Right ventricle myocardium superior (tissue), 1 donor: ENCODE measurements at places on chromosomes 16 and 17. TPM values are rescaled to one million over a fixed set of nuclear protein-coding genes. Genes with fewer than 3 reads are reported as not detected.

DNA sequence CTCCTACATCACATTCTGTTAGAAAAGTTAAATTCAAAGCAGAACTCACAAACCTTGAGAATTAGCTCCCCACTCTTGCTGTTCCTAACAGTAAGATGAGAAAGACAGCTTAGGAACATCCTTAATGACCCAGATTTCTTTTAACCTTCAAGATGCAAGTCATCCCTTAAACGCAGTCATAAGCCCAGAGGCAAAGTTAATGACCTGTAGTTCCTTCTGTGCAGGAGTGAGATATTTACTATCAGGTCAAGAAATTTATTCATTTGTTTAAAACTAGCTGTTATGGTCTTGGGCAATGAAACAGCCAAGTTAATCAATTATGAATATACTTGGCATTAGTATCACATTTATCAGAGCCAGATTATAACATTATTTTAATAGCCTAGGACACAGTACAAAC, 37.1 kb downstream of the NXPH3 start:
- DNase-seq: no peak

DNA sequence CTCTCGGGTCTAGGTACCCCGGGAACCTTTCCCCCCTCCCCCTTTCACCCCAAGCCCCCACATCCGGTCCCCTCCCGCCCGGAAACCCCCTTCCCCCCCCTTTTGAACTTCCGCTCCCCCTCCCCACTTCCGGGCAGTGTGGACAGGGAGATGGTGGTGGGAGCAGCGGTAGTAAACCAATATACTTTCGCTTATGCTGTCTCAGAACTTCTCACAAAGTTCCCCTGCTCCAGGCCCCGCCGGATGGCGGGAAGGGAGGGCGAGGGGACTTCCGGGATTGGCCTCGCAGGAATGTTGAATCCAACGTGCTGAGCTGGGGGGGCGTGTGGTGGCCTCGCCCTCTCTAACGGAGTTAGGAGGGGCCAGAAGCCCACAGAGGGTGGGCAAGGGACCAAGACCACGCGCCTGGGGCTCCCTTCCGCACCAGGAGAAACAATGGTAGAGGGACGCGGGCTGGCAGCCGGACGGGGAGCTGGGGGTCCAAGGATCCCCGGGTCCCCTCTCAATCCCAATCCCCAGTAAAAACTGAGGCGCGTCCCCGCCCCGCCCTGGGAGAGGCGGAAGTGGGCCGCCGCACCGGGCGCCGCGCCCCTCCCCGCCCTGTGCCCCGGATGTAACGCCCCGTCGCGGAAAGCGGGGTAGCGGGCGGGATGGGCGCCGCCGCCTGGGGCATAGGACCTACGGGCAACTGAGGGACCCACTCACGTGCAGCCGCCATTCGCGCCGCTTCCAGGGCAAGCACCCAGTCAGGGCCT, 742 bp downstream of the PFN1 start:
- DNase-seq: peak; percentile 81

DNA sequence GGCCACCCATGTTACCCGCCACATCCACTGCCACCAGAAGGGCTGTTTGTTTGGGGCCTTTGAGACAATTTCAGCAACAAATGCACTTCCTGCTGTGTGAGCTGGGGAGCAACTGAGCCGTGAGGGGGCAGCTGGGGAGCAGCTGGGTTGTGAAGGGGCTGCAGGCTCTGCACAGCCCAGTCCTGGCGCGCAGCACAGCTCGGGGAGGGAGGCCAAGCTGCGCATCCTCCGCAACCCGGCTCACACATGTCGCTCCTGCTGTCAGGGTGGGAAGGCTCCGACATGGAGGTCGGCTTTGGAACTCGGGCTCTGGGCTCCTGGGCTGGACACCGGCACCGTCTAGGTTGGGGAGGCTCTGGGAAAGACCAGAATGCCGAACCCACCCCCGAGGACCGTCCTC, 53.6 kb downstream of the CBFA2T3 start:
- no peak for DNase-seq

DNA sequence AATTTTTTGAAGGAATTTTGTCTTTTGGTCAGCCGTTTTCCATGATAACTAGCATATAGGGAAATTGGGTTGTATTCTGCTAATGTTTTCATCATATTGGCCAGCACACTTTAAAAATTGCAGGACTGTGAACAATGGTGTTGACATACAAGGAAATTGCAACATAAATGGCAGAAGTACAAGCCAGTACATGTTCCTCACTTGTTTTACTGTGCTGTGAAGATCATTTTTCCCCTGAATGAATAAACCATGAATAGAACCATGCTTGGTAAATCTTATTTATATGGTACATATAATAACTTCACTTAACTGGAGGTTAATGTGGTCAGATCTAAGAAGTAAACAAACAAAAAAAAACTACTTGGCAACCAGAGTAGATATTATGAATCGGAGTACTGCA, 22.8 kb downstream of the OMG start:
- DNase-seq: no peak

DNA sequence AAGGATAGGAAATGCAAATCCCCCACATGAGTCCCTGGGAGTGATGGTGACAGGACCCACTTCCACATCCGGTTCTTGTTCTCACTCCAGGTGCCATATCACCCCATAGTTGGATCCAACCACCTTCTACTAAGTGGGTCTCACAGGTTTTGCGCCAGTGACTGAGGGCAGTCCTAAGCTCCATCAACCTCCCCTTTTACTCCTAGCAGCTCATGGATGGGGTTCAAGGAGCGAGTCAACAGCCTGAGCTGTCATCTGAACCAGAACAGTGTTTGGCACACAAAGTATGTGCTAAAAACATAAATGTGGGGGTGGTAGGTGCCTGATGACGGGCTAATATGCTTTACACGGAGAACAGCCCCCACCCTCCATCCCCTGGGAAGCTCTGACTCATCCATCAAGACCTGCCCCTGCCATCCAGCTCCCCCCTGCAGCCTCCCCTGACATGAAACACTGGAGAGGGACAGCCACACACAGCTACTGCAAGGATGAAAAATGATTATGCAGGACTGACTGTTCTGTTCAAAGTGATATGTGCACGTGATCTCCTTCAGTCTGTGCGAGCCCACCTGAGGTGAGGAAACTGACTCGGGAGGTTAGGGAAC, 143.2 kb upstream of the CDH5 start:
- no peak for DNase-seq

- no peak for DNase-seq
Observed at GRCh38 chr17:80111702-80112470, 10.5 kb downstream of the GAA start.

Gene SKAP1
- total RNA-seq: 0.70 TPM

- DNase-seq: peak; percentile 60
Observed at GRCh38 chr17:44331249-44331760, 6.7 kb upstream of the SLC25A39 start.

Gene RAC3
- 0.97 TPM for total RNA-seq

DNA sequence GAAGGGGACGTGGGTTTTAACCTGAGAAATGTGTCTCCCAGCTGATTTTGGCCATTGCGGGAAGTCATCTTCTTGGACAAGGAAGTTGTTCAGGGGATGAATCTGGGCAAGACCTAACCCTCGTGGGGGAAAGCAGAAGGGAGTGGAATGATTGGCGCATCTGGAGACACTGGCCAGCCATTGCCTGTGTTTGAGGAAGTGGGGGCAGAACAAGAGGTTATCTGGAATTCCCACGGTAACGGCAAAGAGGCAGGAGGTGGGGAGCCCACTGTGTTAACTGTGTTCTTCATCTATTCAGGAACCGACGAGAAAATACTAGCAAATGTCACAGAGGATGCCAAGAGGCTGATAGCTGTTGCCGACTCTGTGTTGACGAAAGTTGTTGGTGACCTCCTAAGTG, 66.9 kb downstream of the RNF213 start:
- no peak for DNase-seq

- DNase-seq: no peak
Observed at GRCh38 chr16:54506214-54506580, 219.6 kb upstream of the IRX3 start.

GRCh38 chr17:65134035-65134434, 3.1 kb upstream of the RGS9 start:
- no peak for DNase-seq

DNA sequence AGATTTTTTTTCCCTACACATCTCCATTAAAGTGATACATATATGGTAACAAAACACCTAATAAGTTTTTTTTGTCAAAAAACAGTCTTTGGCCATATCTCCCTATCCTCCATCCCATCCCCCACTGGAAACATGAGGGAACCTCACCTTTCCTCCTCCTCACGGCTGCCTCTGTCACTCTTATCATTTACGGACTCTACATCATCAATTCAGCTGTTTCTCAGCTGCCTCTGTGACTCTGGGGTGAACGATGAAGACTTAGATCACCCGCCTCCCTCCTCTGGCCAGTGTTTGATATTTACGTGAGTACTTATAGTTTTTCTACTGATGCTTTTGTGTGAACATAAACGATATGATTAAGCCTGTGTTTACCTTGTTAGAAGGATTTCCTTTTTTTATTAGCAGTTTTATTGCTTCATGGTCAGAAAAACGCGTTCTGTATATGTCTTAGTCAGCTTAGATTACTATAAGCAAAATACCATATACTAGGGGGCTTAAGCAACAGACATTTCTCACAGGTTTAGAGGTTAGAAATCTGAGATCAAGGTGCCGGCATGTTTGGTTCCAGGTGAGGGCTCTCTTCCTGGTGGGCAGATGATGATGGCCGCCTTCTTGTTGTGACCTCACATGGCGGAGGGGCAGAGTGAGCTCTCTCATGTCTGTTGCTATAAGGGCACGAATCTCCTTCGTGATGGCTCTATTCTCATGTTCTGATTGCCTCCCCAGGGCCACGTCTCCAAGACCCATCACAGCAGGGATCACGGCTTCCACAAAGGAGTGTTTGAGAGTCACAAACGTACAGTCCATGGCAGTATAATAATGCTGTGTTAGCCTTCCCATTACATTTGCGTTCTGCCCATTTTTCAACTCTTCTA, 32.1 kb downstream of the DNAH17 start:
- no peak for DNase-seq

GRCh38 chr16:19143599-19143956, 24.5 kb upstream of the SYT17 start:
- DNase-seq: no peak

- DNase-seq: peak; percentile 68
Observed at GRCh38 chr17:35243561-35244340, 879 bp downstream of the SLFN5 start.

GRCh38 chr16:3596101-3596861, 15.1 kb downstream of the SLX4 start:
- DNase-seq: no peak

- peak; percentile 78 for DNase-seq
Observed at GRCh38 chr16:11100239-11100750, 155.7 kb downstream of the SOCS1 start.

Gene KRTAP3-1
- not detected for total RNA-seq

DNA sequence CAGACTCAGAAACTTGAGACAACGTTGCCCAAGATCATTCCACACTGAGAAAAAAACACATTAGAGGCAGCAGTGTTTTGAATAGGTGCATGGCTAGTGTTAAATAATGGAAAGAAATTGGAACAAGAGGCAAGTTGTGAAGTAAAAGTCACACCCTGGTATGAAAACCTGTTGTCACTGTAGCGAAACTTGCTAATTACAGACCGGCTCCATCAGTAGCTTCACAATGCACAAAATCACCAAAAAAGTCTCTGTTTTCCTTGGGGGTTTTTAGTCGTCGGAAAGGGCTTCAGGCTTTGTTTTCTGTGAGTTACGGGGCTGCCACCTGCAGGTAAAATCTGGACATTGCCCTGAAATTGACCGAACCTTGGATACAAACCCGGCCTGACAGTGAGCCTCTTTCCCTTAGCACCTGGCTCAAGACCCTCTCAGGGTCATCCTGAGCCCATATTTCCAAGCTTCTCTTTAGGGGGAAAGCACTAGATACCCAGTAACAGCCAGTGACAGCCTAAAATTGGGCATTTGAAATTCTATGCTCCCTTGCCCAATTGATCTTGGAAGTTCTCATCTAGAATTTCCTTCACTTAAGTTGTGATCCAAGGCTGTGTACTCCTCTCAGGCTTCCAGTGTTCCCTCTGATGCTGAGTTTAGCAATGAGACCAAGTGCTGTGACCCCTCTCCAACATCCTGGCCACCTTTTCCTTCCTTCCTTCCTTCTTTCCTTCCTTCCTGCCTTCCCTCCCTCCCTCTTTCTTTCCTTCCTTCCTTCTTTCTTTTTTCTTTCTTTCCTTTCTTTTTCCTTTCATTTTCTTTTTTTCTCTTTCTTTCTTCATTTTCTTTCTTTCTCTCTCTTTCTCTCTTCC, 7.2 kb upstream of the GRB2 start:
- DNase-seq: peak; percentile 51

Gene BIRC5
- total RNA-seq: 1.7 TPM

GRCh38 chr16:57042157-57043111, 49.9 kb upstream of the CPNE2 start:
- no peak for DNase-seq

Gene CSNK2A2
- total RNA-seq: 32.4 TPM

GRCh38 chr17:1260086-1260769, 10.0 kb upstream of the BHLHA9 start:
- DNase-seq: no peak

DNA sequence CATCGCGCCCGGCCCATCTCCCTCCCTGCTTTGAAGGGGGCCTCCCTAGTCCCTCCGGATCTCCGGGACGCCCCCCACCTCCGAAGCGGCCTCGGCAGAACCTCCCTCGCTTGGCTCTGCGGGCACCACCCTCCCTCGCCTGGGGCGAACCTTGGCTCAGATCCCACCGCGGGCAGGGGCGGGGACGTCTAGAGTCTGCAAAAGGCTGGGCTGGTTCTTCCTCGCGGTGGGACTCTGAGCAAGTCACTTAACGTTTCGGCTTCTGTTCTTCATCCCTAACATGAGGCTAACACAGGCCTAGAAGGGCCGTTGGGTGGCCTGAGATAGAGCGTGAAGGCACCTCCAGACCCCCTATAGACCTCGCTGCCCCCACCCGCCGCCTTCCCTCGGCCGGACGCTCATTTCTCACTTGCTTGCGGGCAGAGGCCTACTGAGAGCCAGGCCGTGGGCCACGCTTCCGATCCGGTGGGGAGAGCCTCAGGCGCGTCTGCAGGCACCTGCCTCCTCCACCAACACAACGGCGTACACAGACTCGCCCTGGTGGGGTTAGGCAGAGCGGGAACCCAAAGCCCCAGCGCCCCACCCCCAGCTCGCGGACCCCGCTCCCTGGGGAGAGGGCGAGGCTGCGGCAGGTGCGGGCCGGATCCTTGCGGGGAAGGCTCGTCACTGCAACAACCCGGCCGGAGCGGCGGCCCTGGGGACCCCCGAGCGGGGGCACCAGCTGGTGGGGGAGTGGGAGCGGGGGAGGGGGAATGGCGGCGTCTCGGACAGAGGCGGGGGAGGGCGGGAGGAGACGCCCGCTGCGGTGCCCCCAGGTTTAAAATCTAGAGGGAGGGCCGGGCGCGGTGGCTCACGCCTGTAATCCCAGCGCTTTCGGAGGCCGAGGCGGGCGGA, 5.4 kb downstream of the MYO1C start:
- DNase-seq: peak; percentile 87
